ENCODE measurements at places on chromosomes 11 and 22. TPM values are rescaled to one million over a fixed set of nuclear protein-coding genes. Genes with fewer than 3 reads are reported as not detected.

CNTF gene
- total RNA-seq: 1.3 TPM

DNA sequence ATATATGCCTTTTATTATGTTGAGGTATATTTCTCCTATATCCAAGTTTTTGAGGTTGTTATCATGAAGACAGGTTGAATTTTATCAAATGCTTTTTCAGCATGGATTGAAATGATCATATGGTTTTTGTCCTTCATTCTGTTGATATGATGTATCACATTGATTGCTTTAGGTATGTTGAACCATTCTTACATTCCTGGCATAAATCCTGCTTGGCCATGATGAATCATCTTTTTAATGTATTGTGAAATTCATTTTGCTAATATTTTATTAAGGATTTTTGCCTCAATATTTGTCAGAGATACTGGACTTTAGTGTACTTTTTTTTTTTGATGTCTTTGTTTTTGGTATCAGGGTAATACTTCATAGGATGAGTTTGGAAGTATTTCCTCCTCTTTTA, 283.8 kb upstream of the C11orf87 start:
- DNase-seq: no peak
- H3K27me3 ChIP-seq: no peaks in the 10 kb centered on the region
- H3K4me1 ChIP-seq: peaks cover 2% of the 10 kb centered on the region
- peaks cover 1% of the 10 kb centered on the region for H3K36me3 ChIP-seq
- no peak overlapping the region for H3K27ac ChIP-seq
- no peak overlapping the region for H3K4me3 ChIP-seq

DNA sequence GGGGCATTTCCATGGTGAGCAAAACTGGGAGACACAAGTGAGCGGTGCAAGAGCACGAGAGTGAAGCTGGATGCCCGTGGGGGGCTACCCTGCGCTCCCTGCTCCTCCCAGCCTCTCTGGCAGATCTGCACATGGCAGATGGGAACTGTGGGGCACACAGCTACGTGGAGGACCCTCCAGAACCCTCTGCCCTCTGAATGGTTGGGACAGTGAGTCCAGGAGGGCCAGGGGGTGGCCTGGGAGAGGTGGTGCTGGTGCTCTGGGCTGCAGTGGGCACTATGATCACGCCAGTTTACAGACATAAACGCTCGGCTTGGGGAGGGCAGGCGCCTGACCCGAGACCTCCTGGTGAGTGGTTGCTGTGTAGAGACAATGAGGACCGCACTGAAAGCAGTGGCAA, 205.9 kb downstream of the CTTN start:
- no peak overlapping the region for H3K4me3 ChIP-seq
- H3K4me1 ChIP-seq: peaks cover 6% of the 10 kb centered on the region
- no peak overlapping the region for H3K27ac ChIP-seq
- H3K36me3 ChIP-seq: no peaks in the 10 kb centered on the region

- H3K4me1 ChIP-seq: no peaks in the 10 kb centered on the region
- no peak overlapping the region for H3K4me3 ChIP-seq
- no peak for DNase-seq
- peaks cover 6% of the 10 kb centered on the region for H3K27me3 ChIP-seq
- no peaks in the 10 kb centered on the region for H3K36me3 ChIP-seq
These were observed 27.4 kb upstream of the MUC15 start for GRCh38 chr11:26599425-26599824.

DNA sequence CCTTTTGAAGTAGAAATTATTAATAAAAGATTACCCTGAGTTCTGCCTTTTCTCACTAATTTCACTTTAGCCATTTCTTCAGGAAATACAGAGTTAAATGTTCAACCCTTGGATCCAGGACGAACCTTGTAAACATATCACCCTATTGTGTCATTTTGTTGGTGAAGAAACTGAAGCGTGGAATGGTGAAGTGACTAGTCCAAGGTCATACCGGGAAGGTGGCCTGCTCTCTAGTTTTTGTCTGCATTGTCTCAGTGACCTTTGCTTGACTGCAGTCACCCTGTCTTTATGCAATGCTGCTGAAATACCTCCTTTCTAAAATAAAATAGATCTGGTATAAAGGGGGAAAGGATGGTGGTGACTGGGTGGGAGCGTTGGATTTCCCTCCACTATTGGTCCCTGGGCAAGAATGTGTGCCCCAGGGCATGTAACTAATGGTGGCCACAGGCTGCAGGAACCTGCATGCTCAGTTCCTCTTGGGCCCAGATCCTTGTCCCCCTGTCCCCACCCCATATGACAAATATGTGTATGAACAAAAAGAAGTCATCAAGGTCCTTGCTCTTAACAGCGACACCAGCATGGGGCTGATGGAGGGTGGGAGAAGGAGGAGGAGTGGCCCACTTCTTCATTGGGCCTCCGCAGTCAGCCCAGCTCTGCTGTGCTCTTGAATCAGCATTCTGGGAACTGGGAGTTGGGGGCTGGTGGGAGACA, 977 bp upstream of the SORL1-AS1 start:
- H3K36me3 ChIP-seq: peaks cover 3% of the 10 kb centered on the region
- no peak overlapping the region for H3K27ac ChIP-seq
- H3K4me3 ChIP-seq: no peak overlapping the region
- H3K27me3 ChIP-seq: peaks cover 63% of the 10 kb centered on the region

Measured in chondrocyte (in vitro differentiated cells).